Stromal cell of bone marrow (primary cell): ENCODE measurements at places on chromosomes 2 and 18.

GRCh38 chr2:207815254-207815653 is 45.5 kb upstream of the FZD5 start:
- DNase-seq, result no peak

- DNase-seq, result no peak
Measured at GRCh38 chr2:224039770-224040440, 819 bp upstream of the SERPINE2 start.

- DNase-seq, result no peak
Measured at GRCh38 chr2:25332571-25332970, 9.2 kb downstream of the DNMT3A start.

- no peak for DNase-seq
Measured at GRCh38 chr2:132538331-132538855, 121.8 kb downstream of the GPR39 start.

DNA sequence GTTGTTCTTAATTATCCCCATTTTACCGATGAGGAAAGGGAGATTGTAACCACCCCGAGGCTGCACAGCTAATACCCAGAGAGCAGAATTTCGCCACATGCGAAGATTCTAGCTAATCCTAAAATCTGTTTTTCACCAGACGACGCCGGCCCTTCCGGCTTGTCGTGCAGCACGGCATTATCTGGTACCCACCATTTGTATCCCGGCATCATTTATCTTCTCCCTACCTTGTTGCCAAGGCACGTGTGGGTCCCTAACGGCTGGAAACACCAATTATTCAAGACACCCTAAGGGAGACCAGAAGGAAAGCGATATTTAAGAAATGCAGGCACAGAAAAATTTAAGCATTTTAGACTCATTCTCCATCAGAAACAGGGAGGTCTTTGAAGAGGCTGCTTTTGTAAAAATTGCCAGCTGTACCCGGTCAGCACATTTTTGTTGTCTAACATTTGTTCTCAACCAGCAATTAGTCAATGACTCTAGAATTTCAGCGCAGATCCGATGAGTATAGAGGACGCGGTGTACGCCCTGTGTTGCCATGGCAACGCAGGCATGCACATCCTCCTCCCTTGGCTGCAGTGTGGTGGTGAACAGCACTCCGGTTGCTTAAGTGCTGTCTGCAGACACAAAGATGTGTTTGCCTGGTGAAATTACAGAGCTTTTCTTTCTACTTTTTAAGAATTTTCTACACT is 111.6 kb downstream of the AGAP1 start:
- peak; percentile 97 for DNase-seq
